ENCODE measurements at places on chromosomes 2 and 18.

- no peak for DNase-seq
Measured at GRCh38 chr2:30233271-30234009, 2.1 kb downstream of the LBH start.

GRCh38 chr2:233202531-233202944 is 48.9 kb upstream of the ATG16L1 start:
- no peak for DNase-seq

- no peak for DNase-seq
Measured at GRCh38 chr2:121137571-121137970, 147.4 kb downstream of the TFCP2L1 start.

GRCh38 chr2:44324971-44325426 is 36.3 kb downstream of the PREPL start:
- DNase-seq, result peak; percentile 9

GRCh38 chr18:45255197-45255890 is 359.9 kb upstream of the SLC14A2 start:
- DNase-seq, result peak; percentile 67

DNA sequence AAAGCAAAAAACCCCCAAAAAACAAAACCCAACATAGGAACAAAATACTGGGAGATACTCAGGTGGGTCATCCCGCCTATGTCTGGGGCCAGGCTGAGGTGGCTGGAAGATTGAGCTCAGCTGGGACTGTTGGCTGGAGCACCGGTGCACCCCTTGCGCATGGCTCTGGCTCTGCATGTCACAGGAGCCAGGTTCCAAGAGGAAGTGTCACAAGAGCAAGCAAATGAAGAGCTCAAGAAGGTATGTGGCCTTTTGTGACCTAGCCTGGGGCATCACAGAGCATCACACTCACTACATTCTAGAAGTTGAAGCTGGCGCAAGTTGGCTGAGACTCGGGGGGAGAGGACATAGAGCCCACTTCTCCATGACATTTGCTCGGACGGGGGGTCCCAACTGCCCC is 40.6 kb downstream of the PDCL3 start:
- DNase-seq, result no peak

- DNase-seq, result no peak
Measured at GRCh38 chr2:54968561-54969218, 81.6 kb downstream of the RTN4 start.

DNA sequence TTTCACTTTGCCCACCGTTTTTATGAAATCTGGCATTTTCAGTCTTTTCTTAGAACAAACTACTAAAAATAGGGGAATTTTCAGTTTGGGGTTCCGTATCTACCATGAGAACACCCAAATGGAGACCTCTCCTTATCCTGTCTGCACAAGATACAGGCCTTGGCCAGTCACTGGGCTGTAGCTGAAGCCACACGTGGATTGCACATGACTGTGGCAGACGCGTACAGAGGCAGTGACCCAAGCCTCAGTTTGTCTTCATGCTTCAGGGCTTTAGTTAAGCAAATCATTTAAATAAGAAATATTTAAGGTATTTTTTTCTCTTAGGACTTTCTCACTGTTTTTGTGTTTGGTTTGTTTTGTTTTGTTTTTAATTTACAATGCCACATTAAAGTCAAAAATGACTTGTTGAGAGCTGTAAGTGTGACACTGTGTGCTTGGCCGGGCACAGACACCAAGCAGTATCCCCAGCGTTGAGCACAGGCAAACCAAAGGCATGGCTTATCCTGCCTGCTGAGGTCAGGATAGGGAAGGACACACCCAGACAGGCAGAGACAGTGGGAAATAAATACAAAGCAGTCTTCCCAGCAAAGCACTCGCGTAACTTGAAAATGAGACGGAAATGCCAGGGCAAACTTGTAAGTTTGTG is 53.3 kb downstream of the TRAPPC12 start:
- no peak for DNase-seq

GRCh38 chr2:169069341-169069740 is at the start of gene DHRS9:
DHRS9 (plus strand) TSS chr2:169069563; CDS start chr2:169081582, 12,019 bp downstream.
- peak; percentile 92 for DNase-seq

- no peak for DNase-seq
Measured at GRCh38 chr18:62280786-62281185, 44.3 kb upstream of the TNFRSF11A start.

DNA sequence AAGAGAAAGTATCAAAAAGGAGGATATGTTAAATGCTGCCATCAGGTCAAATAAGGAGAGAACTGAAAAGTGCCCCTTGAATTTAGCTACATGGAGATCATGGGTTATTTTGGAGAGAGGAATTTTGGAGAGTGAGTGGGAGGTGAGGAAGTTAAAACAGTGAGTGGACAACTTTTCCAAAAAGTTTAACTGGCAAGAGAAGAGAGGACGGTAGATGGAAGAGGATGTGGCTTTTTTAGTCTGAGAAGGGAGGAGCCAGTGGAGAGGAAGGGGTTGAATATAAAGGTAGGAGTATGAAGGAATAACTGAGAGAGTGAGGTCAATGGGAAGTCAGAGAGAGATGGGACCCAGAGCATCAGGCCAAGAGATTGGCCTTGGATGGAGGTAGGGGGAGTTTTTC is 62.5 kb upstream of the NFE2L2 start:
- DNase-seq, result no peak

DNA sequence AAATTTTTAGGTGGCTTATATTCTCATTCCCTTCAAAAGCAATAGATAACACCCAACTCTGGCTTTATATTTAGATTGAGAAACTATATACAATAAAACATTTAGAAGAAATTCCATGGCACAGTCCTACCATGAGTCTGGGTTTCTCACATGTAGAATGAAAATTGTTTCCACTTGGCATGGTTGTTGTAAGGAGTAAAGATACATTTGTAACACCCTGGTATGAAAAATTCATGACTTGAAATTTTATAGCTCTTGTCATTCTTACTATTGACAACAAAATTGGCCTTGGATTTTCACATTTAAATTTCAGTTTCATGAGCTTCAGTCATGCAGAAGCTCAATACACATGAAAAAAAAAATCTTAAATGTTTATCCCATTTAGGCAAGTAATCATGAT is 92.5 kb upstream of the CBLN2 start:
- DNase-seq, result no peak

GRCh38 chr2:165238295-165238694 is 919 bp upstream of the SCN2A start:
- no peak for DNase-seq

GRCh38 chr18:77022556-77022955 is 110.0 kb downstream of the MBP start:
- DNase-seq, result no peak

GRCh38 chr2:72612614-72613160 is 213.1 kb downstream of the EXOC6B start:
- no peak for DNase-seq

GRCh38 chr2:110732422-110733413 is at the start of gene ACOXL:
ACOXL (plus strand) TSS chr2:110732573; CDS start chr2:110768390, 35,817 bp downstream.
- no peak for DNase-seq

DNA sequence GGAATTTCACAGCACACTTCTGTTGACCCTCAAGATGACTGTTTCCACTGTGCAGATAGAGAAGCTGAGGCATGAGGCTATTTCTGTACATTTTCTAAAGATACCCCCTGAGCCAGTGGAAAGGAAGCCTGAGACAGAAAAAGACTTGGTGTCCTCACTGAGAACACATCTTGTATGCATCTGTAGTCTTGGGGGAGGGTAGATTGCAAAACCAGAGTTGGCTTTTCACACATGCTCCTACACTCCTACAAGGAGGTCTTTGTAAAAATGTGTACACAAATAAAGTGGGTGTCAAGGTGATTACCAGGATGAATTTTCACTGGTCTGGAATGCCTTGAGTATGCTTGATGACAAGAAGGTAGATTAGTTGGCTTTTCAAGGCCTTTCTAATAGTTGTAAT is 98.0 kb downstream of the KCTD18 start:
- no peak for DNase-seq

GRCh38 chr2:20567159-20567925 is 83.6 kb downstream of the HS1BP3 start:
- no peak for DNase-seq

- DNase-seq, result no peak
Measured at GRCh38 chr2:111661286-111661940, 222.6 kb downstream of the ANAPC1 start.

DNA sequence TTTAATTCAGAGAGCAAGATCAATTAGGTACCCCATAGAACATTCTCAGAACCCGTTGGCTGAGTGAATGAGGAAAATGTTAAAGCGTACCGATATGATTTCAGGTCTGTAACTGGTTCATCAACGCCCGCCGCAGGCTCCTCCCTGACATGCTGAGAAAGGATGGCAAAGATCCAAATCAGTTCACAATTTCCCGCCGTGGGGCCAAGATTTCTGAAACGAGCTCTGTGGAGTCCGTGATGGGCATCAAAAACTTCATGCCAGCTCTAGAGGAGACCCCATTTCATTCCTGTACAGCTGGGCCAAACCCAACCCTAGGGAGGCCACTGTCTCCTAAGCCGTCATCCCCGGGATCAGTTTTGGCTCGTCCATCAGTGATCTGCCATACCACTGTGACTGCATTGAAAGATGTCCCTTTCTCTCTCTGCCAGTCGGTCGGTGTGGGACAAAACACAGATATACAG is 7.3 kb downstream of the TGIF1 start:
- no peak for DNase-seq

- DNase-seq, result no peak
Measured at GRCh38 chr2:173715441-173715840, 249.7 kb downstream of the SP3 start.

- DNase-seq, result peak; percentile 49
Measured at GRCh38 chr2:29520001-29520400, 401.4 kb downstream of the ALK start.

GRCh38 chr18:34018336-34018735 is 206.4 kb downstream of the NOL4 start:
- no peak for DNase-seq

GRCh38 chr2:19355416-19355821 is 3.0 kb downstream of the OSR1 start:
- no peak for DNase-seq

GRCh38 chr2:225104321-225104720 is 62.1 kb upstream of the DOCK10 start:
- no peak for DNase-seq

- no peak for DNase-seq
Measured at GRCh38 chr2:127197475-127198385, 22.4 kb downstream of the CYP27C1 start.

- DNase-seq, result no peak
Measured at GRCh38 chr18:35454803-35455202, 43.0 kb downstream of the INO80C start.

DNA sequence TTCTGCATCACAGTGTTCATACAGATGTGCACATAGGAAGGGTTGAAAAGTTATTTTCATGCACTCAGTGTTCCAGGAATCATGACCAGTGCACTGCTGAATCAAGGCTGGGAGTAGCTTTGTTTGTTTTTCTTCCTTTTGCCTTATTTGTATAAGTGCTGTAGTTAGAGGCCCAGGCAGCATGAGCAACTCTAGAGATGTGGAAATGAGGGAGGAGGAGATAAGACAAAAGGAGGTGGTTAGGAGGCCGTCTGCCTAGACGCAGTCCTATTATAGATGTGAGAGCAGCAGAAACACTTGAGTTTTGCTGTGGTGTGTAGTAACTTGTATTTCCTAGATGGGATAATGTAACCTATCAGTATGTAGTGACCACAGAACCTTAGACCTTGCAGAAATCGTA is 264.3 kb upstream of the RASGRP3 start:
- no peak for DNase-seq

GRCh38 chr2:30162806-30163205 is 16.0 kb downstream of the YPEL5 start:
- DNase-seq, result no peak

- DNase-seq, result peak; percentile 85
Measured at GRCh38 chr2:97697252-97698235, 15.8 kb upstream of the ZAP70 start.

DNA sequence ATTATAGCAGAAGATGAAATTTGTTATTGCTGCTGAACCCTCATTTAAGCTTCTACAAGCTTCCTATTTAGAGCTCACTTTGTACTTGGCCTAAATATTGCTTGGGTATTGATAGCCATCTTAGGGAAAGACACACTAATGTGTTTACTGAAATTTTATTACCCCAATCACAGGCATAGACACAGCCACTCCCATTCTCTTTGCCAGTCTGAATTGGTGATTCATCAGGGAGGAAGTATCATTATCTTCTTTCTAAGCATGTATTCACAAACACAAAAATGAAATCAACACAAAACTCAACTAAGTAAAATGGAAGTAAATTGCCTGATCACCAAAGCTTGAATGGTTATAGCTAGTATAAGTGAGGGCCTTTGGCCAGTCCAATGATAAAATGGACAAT is 666.3 kb downstream of the TSN start:
- DNase-seq, result peak; percentile 5

DNA sequence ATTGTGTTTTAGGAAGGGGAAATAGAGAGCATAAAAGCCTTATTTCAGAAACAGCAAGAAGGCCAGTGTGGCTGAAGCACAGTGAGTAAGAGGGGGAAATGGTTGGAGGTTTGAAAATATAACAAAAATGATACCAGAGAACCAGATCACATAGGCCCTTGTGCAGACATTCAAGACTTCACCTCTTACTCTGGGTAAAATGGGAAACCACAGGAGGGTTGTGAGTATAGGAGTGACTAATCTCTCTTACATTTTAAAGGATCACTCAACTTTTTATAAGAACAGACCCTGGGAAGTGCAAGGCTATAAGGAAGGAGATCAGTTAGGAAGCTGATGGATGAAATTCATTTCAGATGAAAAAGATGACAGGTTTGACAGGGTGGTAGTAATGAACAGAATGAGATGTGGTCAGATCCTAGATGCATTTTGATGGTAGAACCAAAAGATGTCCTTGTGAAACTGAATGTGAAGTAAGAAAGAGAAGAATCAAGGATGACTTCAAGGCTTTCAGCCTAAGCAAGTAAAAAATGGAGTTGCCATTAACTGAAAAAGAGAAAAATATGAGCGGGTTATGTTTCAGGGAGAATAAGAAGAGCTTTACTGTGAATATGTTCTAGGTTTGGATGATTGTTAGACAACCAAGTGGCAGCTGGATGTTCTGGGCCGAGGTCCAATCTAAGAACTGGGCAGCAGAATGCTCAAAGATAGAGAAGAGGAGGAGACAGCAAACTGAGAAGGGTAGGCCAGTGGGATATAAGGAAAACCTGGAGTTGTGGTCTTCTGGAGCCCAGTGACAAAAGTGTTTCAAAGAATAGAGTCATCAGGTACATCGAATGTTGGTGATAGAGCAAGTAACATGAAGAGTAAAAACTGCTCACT is 65.1 kb downstream of the USP40 start:
- no peak for DNase-seq

DNA sequence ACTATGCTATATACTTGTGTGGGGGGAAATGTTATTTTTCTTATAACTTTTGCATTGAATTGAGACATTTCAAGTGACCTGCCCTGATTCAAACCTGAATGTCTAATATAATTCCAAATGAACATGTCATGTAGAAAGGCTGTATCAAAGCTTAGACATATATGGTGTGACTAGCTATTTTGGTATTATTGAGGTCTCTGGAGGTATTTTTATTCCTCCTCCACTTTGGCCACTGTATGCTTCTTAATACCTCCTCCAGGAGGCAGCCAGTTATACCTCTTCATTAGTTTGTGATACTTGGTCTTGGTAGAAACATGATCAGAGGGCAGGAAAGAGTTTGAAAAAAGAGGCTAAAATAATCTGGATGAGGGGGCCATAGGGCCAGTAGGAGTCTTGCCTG is 217.1 kb downstream of the TCF4 start:
- DNase-seq, result no peak

Data from HS-5 (cell line).